ENCODE measurements at places on chromosomes 5 and 9.

- no peaks in the 10 kb centered on the region for H3K36me3 ChIP-seq
- no peaks in the 10 kb centered on the region for H3K4me1 ChIP-seq
- no peak for DNase-seq
- H3K27me3 ChIP-seq, result peaks cover 51% of the 10 kb centered on the region
Measured at GRCh38 chr5:158165647-158166046, 306.7 kb upstream of the CLINT1 start.

DNA sequence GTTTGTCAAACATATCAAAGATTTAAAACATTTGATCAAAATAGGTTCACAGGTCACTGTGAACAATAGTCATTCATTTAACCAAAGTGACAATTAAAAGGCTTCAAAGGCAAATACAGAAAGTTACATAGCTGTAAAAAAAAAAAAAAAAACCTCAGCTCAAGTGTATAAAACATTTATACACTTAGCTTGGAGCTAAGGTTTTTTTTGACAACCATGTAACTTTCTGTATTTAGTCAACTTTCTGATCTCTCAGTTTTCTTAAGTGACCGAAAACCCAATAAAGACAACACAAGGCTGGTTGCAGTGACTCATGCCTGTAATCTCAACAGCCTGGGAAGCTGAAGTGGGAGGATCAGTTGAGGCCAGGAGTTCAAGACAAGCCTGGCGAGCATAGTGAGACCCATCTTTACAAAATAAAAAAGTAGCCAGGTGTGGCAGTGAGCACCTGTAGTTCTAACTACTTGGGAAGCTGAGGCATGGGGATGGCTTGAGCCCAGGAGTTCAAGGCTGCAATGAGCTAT, 16.4 kb upstream of the UBTD2 start:
- H3K4me1 ChIP-seq, result no peaks in the 10 kb centered on the region
- DNase-seq, result no peak
- no peak overlapping the region for H3K27ac ChIP-seq
- H3K36me3 ChIP-seq, result no peaks in the 10 kb centered on the region

GRCh38 chr5:119862619-119863018, 233.3 kb downstream of the FAM170A start:
- no peaks in the 10 kb centered on the region for H3K36me3 ChIP-seq
- no peak overlapping the region for H3K27ac ChIP-seq
- DNase-seq, result no peak
- no peaks in the 10 kb centered on the region for H3K27me3 ChIP-seq

DNA sequence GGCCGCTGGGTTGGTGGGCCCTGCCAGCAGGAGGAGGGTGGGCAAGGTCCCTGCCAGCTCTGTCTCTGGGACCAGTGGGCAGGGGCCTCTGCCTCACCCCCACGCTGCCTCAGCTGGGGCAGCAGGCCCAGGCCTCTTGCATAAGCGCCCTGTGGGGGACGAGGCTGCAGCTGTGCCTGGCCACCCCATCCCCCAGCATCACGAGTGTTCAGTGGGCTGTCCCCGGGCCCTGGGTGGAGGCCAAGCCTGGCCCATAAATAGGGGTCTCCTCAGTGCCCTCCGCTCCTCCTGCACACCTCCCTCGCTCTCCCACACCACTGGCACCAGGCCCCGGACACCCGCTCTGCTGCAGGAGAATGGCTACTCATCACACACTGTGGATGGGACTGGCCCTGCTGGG, at the start of gene PTGDS:
TSS of gene PTGDS (plus strand) at position 282 of the 400 bp plus-strand sequence. CDS start at position 357, 75 bp downstream.
- H3K4me1 ChIP-seq, result peaks cover 24% of the 10 kb centered on the region
- DNase-seq, result no peak
- peak within 1 kb of the TSS; percentile 86 for H3K4me3 ChIP-seq

DNA sequence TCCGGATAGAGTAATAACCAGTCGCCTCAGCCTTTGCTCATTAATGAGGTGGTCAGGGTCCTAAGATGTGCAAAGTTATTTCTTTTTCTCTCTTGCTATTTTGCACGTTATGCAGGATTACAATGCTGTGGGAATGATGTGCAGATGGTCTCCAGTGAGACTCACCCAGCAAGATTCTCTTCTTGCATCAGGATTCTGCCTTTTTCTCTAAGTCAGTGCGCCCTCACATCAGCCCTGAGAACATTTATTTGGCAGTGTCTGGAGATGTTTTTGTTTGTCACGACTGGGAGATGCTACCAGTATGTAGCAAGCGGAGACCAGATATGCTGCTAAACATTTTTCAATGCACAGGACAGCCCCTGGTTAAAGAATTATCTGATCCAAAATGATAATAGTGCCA, 280.3 kb upstream of the WWC1 start:
- no peaks in the 10 kb centered on the region for H3K36me3 ChIP-seq
- peaks cover 20% of the 10 kb centered on the region for H3K27me3 ChIP-seq
- H3K4me3 ChIP-seq, result no peak overlapping the region

DNA sequence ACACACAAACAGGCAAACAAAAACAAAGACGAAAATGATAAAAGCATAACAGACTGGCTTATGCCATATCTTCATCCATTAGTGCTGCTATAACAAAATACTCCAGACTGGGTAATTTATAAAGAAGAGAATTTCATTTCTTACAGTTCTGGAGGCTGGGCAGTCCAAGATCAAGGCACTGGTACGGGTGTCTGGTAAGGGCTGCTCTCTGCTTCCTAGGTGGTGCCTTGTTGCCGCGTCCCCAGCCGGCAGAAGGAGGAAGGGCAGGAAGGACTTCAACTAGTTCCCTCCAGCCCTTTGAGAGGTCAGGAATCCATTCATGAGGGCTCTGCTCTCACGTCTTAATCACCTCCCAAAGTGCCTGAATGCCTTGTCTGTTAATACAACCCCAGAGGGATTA, 122.6 kb downstream of the BOD1 start:
- H3K27me3 ChIP-seq, result peaks cover 40% of the 10 kb centered on the region
- H3K4me3 ChIP-seq, result no peak overlapping the region
- H3K36me3 ChIP-seq, result no peaks in the 10 kb centered on the region
- no peak overlapping the region for H3K27ac ChIP-seq
- no peak for DNase-seq

GRCh38 chr5:31663519-31663918, 24.6 kb downstream of the PDZD2 start:
- peaks cover 2% of the 10 kb centered on the region for H3K36me3 ChIP-seq
- H3K4me1 ChIP-seq, result no peaks in the 10 kb centered on the region
- H3K27ac ChIP-seq, result no peak overlapping the region
- H3K4me3 ChIP-seq, result no peak overlapping the region

DNA sequence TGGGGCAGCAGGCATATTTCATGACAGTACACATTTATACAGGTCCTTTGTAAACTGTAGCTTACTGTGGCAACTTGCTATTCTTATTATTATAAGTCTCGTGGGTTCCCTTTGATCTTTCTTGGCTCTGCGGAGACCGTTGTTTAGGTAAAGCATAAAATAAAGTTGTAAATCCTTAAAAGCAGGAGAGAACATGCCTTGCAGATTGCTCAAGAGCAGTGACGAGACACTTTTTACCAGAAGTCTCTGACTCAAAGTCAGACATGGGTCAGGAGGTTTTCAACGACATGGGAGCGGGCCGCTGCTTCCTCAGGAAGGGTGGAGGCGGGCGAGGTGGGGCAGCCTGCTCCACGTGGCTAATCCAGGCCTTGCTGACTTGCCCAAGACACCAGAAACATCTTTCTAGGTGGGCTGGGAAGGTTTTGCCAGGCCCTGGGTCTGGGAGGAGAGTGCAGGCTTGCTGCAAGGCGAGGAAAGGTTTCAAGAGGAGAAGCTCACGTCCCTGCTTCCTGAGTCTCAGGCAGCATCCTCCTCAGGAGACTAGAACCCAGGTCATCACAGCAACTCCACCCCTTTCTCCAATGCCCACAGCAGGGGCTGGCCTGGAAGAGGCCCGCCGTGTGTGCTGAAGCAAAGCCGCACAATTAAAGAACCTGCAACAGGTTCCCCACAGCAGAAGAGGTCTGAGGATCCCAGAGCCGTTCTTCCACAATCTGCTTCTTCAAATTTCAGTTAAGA, 6.5 kb downstream of the TBC1D2 start:
- H3K36me3 ChIP-seq, result peaks cover 15% of the 10 kb centered on the region
- no peak for DNase-seq
- H3K27me3 ChIP-seq, result no peaks in the 10 kb centered on the region
- H3K27ac ChIP-seq, result peak overlapping the region; percentile 90
- H3K4me1 ChIP-seq, result peaks cover 39% of the 10 kb centered on the region

DNA sequence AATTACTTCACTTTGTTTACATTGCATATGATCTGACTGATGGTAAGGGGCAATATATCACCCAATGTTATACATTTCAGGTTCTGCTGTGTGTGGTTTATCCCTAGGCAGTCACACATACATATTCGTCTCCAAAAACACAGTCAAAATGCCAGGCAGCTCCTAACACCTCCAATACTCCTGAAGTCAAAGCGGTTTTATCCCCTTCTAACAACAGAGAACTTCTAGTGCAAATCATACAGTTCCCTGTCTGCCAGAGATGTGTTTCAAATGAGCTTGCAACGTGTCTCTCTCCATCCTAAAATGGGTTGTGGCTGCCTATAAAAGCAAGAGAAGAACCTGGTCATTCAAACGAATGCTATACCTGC, 328.9 kb downstream of the ELAVL2 start:
- no peak for DNase-seq
- no peak overlapping the region for H3K27ac ChIP-seq
- H3K4me1 ChIP-seq, result no peaks in the 10 kb centered on the region
- H3K36me3 ChIP-seq, result no peaks in the 10 kb centered on the region
- H3K4me3 ChIP-seq, result no peak overlapping the region
- H3K27me3 ChIP-seq, result no peaks in the 10 kb centered on the region

DNA sequence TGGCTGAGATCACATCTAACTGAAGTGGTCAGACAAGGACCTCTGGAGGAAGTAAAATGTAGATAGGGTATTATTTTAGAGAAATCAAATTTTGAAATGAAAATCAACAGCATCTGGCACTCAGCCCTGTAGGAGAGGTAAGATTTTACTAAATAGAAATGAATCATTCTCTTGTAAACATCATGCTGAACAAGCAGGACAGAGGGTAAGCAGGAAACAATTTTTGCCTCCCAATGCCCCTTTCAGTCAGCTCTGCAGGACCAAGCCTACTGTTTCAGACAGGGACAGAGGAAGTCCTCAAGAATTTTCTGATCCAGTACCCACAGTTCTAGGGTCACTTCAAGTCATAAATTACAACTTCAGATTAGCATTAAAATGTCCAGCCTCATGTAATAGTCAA, 190.1 kb downstream of the ESM1 start:
- no peak overlapping the region for H3K27ac ChIP-seq
- H3K36me3 ChIP-seq, result no peaks in the 10 kb centered on the region
- no peak for DNase-seq
- H3K27me3 ChIP-seq, result peaks cover 11% of the 10 kb centered on the region

- H3K4me3 ChIP-seq, result no peak overlapping the region
- no peaks in the 10 kb centered on the region for H3K4me1 ChIP-seq
- DNase-seq, result no peak
- H3K36me3 ChIP-seq, result peaks cover 3% of the 10 kb centered on the region
Measured at GRCh38 chr9:91082731-91083130, 279.0 kb downstream of the AUH start.

DNA sequence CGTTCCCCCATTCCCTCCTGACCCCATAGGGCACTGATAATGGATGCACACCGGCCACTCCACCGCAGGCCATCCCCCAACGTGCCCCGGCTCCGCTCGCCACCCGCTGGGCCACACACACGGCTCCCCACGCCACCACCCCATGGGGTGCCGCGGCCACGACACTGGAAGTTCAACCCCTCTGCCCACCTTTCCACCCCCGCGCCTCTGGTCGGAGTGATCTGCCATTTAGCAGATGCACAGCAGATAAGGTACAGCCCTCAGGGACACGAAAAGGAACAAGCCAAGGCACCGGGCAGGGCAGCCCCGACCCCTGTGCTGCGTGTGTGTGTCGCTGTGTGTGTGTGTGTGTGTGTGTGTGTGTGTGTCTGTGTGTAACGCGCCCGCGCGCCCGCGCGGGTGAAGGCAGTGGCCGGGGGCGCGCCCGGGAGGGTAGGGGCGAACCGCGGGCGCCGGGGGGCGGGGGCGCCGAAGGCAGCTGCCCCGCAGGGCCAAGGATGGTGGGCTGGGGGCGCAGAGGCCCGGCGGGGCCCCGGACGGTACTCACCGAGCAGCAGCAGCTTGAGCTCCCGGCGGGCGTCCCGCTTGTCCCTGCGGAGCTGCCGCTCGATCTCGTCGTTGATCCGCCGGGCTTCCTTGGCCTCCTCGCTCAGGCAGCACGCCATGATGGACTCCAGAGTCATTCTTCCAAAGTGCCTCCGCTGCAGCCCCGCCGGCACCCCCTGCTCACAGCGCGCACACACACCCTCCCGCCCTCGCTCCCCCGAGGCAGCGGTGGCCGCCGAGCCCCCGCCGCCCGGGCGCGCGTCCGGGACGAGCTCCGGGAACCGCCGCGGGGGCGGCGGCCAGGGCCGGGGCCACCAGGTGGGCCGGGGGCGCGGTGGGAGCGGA, 813 bp downstream of the GNAQ start:
- no peaks in the 10 kb centered on the region for H3K27me3 ChIP-seq
- DNase-seq, result peak; percentile 47
- H3K36me3 ChIP-seq, result peaks cover 3% of the 10 kb centered on the region
- peak overlapping the region; percentile 95 for H3K27ac ChIP-seq

GRCh38 chr5:44695259-44695658, 113.5 kb upstream of the MRPS30 start:
- H3K4me1 ChIP-seq, result no peaks in the 10 kb centered on the region
- H3K36me3 ChIP-seq, result no peaks in the 10 kb centered on the region
- no peak for DNase-seq
- H3K27me3 ChIP-seq, result no peaks in the 10 kb centered on the region
- H3K4me3 ChIP-seq, result no peak overlapping the region

- peaks cover 2% of the 10 kb centered on the region for H3K36me3 ChIP-seq
- H3K4me1 ChIP-seq, result no peaks in the 10 kb centered on the region
- H3K4me3 ChIP-seq, result no peak overlapping the region
- no peak for DNase-seq
- H3K27ac ChIP-seq, result no peak overlapping the region
- no peaks in the 10 kb centered on the region for H3K27me3 ChIP-seq
Measured at GRCh38 chr5:159503236-159503635, 172.9 kb upstream of the IL12B start.

DNA sequence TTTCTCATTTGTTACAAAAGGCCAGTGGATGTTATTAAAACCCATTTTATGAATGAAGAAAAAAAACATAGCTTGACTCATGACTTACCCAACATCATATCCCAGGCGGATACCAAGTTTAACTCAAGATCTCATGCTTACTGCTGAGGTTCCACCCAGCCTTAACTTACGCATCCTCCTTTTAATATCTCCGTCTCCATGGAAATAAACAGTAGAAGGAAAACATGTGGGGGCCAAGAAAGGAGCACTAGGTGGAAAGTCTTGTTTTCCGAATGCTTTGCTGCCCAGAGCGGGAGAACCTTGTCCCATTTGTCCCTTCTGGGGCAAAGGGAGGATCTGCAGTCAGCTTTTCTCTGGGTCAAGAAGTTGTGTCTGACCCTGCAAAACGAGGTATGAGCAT, 44.1 kb downstream of the ANGPTL2 start:
- no peak overlapping the region for H3K4me3 ChIP-seq
- no peaks in the 10 kb centered on the region for H3K27me3 ChIP-seq
- no peak overlapping the region for H3K27ac ChIP-seq
- DNase-seq, result no peak

GRCh38 chr9:114804505-114804904, 1.3 kb downstream of the TNFSF15 start:
- H3K27me3 ChIP-seq, result no peaks in the 10 kb centered on the region
- H3K27ac ChIP-seq, result no peak overlapping the region
- no peak for DNase-seq
- H3K36me3 ChIP-seq, result peaks cover 2% of the 10 kb centered on the region
- H3K4me3 ChIP-seq, result no peak overlapping the region

- H3K4me1 ChIP-seq, result peaks cover 23% of the 10 kb centered on the region
- no peak overlapping the region for H3K27ac ChIP-seq
- H3K27me3 ChIP-seq, result no peaks in the 10 kb centered on the region
- no peaks in the 10 kb centered on the region for H3K36me3 ChIP-seq
Measured at GRCh38 chr9:136090768-136091581, 4.1 kb downstream of the NACC2 start.

- no peak overlapping the region for H3K27ac ChIP-seq
- no peaks in the 10 kb centered on the region for H3K36me3 ChIP-seq
- no peak overlapping the region for H3K4me3 ChIP-seq
- H3K4me1 ChIP-seq, result peaks cover 4% of the 10 kb centered on the region
- no peaks in the 10 kb centered on the region for H3K27me3 ChIP-seq
- no peak for DNase-seq
Measured at GRCh38 chr9:133979273-133979920, 12.7 kb downstream of the VAV2 start.

All from T-helper 17 cell (primary cell).